Left hindlimb (tissue), 1 donor: ENCODE measurements at places on chromosomes 1 and 21.

GRCh38 chr1:45846931-45847330 lies 43.5 kb downstream of the MAST2 start:
- DNase-seq, result no peak

DNA sequence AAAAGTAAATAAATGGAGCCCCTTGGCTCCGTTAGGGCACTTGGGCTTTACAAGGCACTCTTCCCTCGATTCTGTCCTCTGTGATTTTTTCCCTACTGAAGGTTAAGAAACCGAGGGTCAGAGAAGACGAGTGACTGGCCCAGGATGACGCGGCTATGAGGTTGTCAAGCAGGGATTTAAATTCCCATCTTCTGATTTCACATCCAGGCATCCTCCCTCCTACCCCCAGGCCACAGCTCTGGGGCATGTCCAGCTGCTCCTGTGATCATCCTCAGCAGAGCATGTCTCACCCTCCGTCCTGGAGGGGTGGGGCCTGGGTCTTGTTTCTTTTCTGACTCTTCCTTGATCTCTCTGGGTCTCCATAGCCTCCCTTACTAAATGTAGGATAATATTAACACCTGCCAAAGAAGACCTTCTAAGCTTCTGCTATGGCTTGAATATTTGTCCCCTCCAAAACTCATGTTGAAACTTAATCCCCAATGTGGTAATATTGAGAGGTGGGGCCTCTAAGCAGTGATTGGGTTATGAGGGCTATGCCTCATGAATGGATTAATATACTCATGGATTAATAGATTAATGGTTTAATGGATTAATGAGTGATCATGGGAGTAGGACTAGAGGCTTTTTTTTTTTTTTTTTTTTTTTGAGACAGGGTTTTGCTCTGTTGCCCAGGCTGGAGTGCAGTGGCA lies 4.6 kb downstream of the CRYBG2 start:
- DNase-seq, result no peak

DNA sequence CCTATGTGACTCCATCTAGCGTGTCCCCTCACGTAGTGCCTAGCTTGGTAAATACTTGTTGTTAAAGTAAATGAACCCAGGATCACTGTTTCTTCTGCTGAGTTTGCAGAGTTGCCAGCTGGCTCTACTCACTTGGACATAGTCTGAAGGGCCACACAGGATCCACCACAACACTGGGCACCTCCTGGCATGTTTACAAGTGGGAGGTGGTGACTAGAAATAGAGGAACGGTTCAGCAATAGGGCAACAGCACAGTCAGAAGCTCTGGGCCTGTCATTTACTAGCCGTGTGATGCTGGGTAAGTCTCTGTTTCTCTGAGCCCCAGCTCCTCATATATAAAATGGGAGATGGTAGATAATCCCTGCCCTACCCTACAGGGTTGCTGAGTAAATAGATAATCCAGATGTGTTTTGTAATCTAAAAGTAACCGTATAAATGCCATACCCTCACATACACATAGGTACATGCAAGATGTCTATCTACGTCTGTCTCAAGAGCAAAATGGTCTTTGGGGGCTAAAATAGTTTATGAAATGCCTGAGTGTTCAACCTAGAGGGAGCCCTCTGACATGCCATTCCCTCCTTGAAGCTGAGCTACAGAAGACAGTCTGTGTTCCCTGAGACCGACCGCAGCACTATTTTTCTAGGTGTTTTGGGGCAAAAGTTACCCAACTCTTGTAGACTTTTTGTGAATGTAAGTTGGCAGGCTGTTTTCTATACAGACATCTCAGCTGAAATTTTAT lies 20.5 kb downstream of the RNF220 start:
- DNase-seq, result no peak

DNA sequence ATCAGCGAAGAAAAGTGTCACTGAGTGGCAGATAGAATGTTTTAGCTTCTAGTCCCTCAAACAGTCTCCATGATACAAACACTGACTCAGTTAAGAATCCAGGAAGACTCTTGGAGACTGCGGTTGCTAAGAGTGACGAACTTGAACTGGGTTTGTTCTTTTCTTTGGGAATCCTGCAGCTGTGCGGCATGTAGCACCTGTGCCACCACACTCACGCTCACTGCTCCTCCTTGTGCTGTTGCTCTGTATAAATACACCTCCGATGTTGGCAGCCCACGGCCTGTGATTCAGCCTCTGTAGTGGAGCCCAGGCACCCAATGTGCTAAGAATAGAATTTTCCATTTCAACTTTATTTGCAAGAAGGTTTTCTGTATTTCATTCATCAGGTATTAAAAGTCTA lies 5.5 kb upstream of the PPIE start:
- no peak for DNase-seq

DNA sequence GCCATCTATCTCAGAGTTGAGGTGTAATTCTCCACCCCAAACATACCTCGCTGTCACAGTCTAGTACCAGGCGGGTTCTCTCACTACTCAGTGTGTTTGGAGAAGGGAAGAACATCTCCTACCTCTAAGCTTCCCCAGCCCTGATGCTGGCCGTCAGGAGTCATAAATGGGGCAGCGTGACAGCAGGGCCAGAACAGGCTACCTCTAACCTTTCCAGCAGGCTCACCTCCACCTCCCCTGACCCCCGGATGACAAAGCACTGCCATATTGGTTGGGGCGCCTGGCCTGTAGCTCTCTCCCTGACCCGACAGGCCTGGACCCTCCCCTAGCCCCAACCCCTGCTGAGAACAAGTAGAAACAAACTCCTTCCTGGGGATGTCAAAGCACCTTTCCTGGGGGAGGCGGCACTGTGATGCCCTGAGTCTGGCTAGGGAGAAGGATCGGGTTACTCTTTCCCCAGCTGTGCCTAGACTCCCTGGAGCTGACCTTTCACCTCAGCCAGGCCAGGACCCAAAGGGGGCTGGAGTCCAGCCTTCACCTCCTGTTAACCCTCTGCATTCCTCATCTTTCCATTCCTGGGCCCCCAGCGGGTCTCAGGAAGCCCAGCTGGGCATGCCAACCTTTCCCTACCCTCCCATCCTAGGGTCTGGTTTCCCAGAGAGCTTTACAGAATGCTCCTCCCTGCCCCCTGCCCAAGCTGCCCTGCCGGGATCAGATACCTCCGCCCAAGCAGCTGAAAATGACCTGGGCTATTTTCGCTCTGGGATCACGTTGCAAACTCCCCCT lies 34.2 kb downstream of the AHDC1 start:
- DNase-seq, result no peak

- DNase-seq, result no peak
Measured at GRCh38 chr1:171798311-171798710, 16.9 kb downstream of the METTL13 start.

GRCh38 chr1:246147524-246148461 lies 359.3 kb downstream of the SMYD3 start:
- no peak for DNase-seq

DNA sequence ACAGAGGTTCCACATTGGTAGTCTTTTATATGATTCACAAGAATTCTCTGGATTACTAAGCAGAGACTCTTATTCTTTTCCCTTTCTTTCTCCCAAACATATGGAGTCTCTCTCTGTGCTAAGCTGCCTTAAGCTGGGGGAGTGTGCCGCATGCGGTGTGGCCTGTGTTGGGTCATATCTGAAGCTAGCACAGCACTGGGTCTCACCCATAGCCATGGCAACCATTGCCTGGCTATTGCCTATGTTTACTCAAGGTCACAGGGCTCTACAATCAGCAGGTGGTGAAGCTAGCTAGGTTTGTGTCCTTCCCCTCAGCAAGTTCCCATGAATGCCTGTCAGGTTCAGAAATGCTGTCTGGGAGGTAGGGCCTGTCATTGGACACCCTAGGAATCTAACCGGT lies 73.6 kb upstream of the ZRANB2 start:
- DNase-seq, result no peak

DNA sequence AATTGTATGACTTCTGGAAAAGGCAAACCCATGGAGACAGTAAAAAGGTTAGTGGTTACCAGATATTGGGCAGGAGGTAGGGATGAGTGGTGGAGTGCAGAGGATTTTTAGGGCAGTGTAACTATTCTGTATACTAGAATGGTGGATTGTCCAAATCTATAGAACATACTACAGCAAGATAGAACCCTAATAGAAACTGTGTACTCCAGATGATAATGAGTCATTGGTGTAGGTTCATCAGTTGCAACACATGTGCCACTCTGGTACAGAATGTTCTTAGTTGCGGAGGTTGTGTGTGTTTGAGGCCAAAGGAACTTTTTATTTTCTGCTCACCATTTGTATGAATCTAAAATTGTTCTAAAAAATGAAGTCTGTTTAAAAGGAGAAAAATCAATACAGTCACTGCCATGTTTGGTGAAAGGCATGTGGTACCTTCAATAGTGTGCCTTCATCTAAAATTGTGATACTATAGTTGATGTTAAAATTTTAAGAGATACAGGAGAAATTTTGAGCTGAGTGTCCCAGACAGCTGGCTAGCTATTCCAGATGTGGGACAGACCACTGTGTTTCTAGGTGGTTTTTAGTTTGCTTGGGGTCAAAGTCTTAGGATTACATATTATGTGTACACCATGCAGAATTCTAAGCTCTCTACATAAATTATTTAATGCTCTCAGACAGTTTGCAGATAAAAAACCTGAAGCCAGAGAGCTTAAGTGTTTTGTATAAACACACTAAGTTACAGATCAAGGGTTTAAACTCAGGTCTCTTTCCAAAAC lies 150.5 kb downstream of the RPS6KC1 start:
- DNase-seq, result no peak

DNA sequence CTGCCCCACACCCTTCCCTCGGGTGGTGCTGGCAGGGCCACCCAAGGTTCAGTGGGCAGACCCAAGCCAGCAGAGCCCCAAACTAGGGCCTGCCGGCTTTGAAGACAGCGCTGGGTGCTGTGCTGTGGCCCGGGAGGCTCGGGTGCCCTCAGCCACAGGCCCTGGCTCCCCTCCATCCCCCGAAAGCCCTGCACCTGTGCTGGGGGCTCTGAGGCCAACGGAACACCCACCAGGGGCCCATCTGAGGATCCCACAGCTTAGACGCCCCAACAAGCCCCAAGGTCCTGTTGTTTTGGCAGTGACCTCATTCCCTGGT lies 8.6 kb downstream of the ITGB2 start:
- DNase-seq, result no peak

GRCh38 chr1:152866321-152866720 lies 6.5 kb downstream of the LCE7A start:
- DNase-seq, result no peak

DNA sequence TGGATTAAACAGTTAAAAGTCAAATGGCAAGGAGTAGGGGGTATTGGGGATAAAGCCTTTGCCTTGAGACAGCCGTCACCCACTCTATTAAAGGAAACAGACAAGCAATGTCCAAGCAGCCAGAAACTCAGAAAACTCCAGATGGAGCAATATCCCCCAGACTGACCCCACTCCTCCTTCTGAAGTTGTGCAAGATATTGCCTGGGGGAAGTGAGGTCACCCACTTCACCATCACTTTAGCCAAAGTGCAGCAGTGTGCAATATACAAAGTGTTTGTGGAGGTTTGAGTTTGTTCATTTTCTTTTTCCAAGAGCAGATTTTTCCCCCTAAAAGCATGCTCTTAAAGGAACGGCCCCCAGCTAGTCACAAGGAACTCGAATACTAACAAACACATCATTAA lies 125.1 kb downstream of the ETS2 start:
- DNase-seq, result no peak

DNA sequence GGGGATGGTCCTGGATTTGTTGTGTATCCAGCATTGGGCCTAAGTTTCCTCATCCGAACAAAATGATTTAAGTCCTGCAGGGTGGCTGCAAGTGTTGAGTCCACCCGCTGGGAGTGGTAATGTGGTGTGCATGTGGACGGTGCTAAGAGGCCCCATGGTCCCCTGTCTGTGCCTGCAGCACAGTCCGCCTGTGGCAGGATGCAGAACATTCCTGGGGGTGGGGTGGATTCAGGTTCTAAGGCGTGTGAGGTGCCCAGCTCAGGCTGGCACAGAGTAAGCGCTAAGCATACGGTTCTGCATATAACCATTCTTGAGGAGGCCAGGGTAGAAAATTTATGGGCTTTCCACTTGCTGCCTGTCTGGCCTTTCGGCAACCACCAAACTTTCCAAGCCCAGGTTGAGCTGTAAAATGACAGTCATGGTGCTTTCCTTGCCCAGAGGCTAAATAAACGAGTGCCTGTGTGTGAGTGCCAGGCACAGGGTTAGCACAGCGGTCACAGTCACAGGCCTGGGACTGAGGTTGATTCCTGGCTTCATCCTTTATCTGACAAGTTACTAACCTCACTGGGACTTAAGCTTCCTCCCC lies 30.7 kb downstream of the SLC2A1 start:
- no peak for DNase-seq

DNA sequence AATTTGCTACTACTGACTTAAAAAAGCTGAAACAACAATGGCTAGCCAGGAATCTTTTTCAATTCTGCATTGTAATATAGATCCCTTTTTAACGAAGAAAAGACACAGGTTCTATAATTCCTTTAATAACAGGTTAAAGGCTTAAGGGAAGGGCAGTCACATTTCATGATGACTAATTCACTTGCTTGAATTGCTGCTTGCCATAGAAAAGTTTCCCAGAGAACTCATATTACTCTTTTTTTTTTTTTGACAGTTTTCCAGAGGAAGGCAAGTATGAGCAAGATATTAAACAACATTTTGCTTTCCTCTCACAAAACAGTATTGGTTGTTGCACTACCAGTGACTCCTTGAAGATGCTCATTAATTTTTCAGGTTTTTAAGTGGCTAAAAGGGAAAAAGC lies 60.9 kb downstream of the IL23R start:
- DNase-seq, result no peak

DNA sequence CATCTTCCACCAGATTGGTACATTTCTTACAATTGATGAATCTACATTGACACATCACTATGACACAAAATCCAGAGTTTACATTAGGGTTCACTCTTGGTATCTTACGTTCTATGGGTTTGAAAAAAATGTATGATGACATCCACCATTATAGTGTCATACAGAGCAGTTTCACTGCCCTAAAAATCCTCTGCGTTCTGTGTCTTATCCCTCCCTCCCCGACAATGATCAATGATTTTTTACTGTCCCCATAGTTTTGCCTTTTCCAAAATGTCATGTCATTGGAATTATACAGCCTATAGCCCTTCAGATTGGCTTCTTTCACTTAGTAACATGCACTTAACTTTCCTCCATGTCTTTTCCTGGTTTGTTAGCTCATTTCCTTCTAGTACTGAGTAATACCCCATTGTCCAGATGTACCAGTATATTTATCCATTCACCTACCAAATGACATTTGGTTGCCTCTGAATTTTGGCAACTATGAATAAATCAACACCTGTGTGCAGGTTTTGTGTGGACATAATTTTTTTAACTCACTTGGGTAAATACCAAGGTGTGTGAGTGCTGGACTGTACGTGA lies 80.9 kb upstream of the CDC42BPA start:
- DNase-seq, result no peak

DNA sequence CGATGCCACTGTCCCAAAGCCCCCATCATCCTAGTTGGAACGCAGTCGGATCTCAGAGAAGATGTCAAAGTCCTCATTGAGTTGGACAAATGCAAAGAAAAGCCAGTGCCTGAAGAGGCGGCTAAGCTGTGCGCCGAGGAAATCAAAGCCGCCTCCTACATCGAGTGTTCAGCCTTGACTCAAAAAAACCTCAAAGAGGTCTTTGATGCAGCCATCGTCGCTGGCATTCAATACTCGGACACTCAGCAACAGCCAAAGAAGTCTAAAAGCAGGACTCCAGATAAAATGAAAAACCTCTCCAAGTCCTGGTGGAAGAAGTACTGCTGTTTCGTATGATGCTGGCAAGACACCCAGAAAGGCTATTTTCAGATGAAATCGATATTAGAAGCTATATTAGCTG lies 8.1 kb downstream of the RHOU start:
- no peak for DNase-seq
